Natural killer cell (primary cell): ENCODE measurements at places on chromosomes 1 and 21. TPM values are rescaled to one million over a fixed set of nuclear protein-coding genes. Genes with fewer than 3 reads are reported as not detected.

Gene KLHL20
- 33.1 TPM for total RNA-seq

GRCh38 chr1:104979651-104980050 is 1230.0 kb downstream of the AMY1C start:
- H3K4me1 ChIP-seq = no peaks in the 10 kb centered on the region
- H3K27me3 ChIP-seq = no peaks in the 10 kb centered on the region
- DNase-seq = no peak
- H3K4me3 ChIP-seq = no peak overlapping the region
- H3K36me3 ChIP-seq = no peaks in the 10 kb centered on the region

- H3K27me3 ChIP-seq = no peaks in the 10 kb centered on the region
- H3K4me1 ChIP-seq = no peaks in the 10 kb centered on the region
- DNase-seq = no peak
- no peak overlapping the region for H3K27ac ChIP-seq
- H3K36me3 ChIP-seq = no peaks in the 10 kb centered on the region
These were observed 115.6 kb downstream of the XCL2 start for GRCh38 chr1:168428063-168428731.

DNA sequence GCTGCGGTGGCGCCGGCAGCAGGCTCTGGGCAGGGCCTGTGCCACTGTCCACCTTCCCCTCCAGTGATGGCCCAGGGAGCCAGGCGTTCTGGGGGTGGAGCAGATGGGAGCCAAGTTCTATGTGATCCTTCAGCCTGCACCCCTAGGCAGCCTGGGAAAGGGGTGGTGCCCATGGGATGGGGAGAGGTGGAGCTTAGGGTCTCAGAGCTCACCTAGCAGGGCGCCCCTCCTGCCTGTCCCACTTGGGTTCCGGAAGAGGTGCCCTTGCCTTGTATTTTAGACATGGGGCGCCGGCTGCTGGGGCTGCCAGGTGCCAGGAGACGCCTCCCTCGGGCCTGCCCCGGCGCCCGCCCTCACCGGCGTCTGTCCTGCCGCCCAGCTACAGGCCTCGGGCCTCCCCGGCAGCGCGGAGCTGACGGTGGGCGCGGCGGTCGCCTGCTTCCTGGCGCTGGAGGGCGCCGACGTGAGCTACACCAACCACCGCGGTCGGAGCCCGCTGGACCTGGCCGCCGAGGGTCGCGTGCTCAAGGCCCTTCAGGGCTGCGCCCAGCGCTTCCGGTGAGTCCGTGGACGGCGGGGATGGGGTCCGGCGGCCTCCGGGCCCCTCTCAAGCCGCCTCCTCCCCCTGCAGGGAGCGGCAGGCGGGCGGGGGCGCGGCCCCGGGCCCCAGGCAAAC is 3.1 kb upstream of the MMP23B start:
- H3K36me3 ChIP-seq = no peaks in the 10 kb centered on the region
- peak overlapping the region; percentile 42 for H3K4me3 ChIP-seq
- peak overlapping the region; percentile 49 for H3K27ac ChIP-seq
- DNase-seq = peak; percentile 55
- peaks cover 56% of the 10 kb centered on the region for H3K4me1 ChIP-seq
